CD4-positive, alpha-beta T cell treated with Interleukin-17A for 4 hours (primary cell): ENCODE measurements at places on chromosomes 5 and 9.

DNA sequence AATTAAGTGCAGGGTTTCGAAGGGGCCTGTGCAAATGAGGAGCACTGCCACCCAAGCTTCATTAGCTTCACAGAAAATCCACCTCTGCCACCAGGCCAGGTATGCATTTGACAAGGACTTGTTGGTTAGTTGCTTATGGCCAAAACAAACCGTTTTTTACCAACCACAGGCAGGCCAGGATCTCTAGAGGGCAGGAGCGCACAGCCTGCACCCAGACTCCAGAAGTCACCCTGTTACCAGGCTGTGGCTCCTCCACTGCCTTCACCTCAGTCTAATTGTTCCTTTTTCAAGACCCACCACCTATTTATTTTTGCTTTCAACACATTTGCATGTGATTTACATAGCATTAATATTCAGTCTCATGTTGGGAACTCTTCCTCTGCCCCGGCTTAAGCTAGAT is 78.3 kb upstream of the HSPA9 start:
- no peak for DNase-seq

DNA sequence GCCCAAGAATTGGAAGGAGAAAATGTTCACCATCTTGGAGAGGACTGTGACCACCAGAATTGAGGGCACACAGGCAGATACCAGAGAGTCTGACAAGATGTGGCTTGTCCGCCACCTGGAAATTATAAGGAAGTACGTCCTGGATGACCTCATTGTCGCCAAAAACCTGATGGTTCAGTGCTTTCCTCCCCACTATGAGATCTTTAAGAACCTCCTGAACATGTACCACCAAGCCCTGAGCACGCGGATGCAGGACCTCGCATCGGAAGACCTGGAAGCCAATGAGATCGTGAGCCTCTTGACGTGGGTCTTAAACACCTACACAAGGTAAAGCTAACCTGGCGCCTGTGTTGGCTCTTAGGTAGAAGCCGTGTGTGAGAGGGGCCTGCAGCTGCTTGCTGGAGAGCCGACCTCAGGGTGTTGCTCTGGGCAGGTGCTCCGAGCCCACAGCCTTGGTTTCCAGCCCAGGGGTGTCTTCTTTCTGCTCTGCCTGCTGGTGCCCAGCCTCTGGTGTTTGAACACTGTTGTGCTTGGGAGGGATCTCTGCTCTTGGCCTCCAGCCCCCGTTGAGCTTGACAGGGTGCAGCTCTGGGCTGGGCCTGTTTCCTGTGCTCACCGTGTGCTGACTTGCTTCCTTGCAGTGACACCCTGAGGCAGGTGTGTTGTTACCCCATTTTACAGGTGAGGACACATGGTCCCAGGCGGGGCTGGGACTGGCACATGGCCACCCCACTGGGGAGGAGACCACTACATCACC is 10.9 kb downstream of the EXOC3 start:
- no peak for DNase-seq

DNA sequence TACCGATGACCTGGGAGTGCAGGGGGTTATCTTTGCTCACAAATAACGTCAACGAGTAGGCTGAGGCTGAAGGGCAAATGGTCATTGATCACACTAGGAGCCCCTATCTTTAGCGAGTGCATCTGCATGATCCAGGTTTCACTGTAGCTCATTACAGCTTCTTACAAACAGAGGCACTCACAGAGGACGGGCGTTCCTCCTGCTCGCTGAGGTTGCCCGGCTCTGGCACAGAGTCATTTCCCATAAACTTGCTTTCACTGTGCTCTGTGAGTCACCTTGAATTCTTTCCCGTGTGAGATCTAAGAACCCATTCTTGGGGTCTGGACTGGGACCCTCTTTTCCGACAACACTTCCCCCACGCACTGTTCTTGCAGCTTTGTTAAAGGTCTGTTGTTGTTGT is 1.9 kb upstream of the PAEP start:
- DNase-seq: no peak

DNA sequence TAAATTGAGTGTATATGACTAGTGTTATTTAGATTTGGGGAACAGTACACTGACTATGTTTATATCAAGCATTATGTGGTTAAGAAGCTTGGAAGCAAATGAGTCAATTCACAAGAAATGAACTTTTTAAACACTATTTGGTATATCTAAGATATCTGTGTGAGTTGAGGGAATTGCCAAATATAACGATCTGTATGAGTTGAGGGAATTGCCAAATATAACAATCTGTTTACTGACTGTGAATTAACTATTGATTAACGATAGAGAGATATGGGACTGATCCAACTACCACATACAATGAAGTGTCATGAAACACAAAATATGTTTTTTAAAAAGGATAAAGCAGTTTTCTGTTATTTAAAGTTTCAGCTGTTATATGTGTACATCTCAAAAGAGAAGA is 301.4 kb downstream of the TENT4A start:
- no peak for DNase-seq

GRCh38 chr9:27388150-27388549 is 91.2 kb upstream of the EQTN start:
- DNase-seq: no peak

GRCh38 chr5:72167804-72168203 is 60.5 kb downstream of the MAP1B start:
- DNase-seq: no peak

GRCh38 chr9:91730806-91731205 is 219.2 kb downstream of the ROR2 start:
- no peak for DNase-seq

- DNase-seq: peak; percentile 77
Measured at GRCh38 chr9:133677126-133678010, 41.2 kb downstream of the DBH start.

DNA sequence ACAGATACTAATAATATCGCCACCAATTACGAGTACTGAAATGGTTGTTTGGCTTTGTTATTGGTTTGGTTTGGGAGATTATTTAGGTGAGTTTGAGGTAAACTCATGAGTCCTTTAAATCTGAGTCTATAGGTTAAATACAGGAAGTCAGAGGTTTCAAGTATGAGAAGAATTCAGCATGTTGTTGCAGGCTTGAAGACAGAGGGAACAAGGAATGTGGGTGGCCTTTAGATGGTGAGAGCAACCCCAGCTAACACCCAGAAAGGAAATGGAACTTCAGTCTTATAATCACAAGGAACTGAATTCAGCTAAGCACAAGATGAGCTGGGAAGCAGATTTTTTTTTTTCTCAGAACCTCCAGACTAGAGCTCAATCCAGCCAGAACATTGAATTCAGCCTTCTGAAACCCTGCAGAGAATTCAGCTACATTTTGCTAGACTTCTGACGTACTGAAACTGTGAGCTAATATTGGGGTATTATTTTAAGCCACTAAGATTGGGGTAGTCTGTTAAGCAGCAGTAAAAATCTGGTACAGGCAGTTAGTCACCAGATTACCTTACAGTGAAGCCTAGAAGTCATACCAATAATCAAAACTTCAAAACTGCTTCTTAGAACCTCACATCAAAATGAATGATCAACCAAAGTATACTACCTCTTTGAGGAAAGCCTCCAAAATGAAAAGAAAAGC is 216.0 kb upstream of the PUM3 start:
- DNase-seq: no peak

DNA sequence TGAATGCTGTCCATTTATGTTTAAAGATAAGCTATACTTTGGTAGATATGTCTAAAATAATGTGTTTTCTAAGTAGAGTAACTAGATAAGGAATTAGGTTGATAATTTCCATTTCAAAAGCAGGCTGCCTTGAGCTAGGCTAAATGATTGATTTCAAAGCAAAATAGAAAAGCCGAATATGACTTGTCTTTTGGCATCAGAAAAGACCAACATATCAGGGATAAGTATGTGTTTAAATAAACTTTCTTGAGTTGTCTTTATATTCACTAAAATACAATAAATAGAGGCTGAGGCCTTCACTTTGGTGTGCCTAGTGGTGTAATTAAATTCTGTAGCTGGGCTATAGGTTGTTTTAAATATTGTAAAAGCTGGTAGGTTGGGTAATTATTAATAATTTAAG is 569.0 kb downstream of the TAF11L14 start:
- DNase-seq: no peak

- no peak for DNase-seq
Measured at GRCh38 chr5:156094001-156094400, 233.0 kb upstream of the SGCD start.

- DNase-seq: no peak
Measured at GRCh38 chr5:172906436-172906835, 52.8 kb upstream of the RPL26L1 start.

- DNase-seq: no peak
Measured at GRCh38 chr9:5845157-5845531, 12.2 kb upstream of the ERMP1 start.

DNA sequence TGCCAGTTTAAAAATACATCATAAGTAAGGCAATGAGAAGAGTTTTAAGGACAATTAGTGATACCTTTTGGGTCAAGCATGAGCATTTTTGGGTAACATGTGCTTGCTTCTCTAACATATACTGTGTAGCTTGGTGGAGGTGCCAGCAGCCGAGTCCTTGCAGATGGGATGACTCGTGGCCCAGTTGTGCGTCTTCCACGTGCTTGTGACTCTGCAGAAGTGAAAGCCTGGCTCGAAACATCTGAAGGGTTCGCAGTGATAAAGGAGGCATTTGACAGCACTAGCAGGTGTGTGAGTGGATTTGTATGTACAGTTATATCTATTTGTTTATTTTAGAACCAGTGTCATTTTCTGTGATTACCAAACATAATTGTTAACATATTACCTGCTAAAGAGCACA is 18.2 kb downstream of the HMGCR start:
- DNase-seq: no peak

DNA sequence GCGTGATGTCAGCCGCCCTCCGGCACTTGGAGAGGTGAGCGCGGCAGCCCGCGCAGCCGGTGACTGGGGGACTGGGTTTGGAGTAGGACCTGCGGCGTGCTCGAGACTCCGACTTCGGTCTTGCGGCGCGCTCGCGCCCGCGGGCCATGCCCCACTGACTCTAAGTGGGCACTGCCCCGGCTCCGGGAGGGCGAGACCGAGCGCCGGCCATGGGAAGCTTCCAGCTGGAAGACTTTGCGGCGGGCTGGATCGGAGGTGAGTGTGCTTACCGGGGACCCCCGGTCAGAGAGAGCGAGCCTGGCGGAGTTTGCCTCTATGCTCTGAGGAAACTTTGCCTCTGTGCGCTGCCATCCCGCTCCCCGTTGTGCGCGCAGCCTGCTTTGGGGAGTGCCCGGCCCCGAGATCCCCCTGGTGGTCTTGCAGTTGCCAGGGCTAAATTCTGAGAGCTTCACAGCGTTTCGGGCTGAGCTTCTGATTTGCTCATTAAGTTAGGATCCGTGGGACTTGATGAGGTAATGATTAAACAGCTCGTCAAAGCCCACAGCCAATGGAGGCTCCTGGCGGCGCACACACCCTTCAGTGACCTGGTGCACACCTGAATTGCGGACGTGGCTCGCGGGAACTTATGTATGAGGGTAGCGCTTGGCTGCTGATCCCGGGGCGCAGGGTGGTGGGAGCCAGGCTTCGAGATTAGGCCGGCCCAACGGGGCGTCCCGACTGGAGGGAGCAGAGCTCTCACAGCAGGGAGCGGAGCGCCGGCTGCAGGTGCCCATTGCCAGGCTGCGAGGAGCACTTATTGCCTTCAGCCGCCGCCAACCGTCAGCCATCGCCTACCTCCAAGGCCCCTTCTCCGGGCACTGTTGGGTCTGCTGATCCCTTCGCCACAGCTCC is at the start of gene SLC25A48:
Gene SLC25A48, plus strand, starts transcription at position 25 of the 891 bp plus-strand sequence. Its CDS starts 185 bp downstream, at position 210.
- no peak for DNase-seq

GRCh38 chr5:51829230-51829629 is 446.0 kb downstream of the ISL1 start:
- DNase-seq: no peak

- no peak for DNase-seq
Measured at GRCh38 chr5:32450952-32451351, 6.4 kb upstream of the ZFR start.

DNA sequence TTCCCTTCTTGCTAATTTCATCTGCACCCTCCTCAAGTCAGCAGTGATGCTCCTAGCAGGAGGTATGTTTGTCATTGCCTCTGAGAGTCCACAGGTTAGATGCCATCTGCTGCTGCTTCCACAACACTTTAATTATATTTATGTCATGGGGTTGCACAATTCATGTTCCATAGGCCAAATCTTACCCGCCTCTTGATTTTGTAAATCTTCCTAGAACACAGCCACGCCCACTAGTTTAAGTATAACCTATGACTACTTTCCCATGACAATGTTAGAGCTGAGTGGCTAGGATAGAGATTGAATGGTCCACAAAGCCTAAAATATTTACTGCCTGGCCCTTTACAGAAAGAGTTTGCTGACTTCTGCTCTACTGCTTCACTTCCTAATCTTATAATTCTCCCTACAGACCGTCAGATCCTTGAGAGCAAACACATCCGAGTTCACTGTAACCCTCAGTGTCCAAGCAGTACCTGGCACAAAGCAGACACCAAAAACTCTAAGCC is 21.1 kb downstream of the LIFR start:
- DNase-seq: no peak

GRCh38 chr5:115840873-115841272 is 492 bp downstream of the ATG12 start:
- DNase-seq: no peak

- DNase-seq: no peak
Measured at GRCh38 chr9:133102190-133103021, 18.6 kb downstream of the RALGDS start.

DNA sequence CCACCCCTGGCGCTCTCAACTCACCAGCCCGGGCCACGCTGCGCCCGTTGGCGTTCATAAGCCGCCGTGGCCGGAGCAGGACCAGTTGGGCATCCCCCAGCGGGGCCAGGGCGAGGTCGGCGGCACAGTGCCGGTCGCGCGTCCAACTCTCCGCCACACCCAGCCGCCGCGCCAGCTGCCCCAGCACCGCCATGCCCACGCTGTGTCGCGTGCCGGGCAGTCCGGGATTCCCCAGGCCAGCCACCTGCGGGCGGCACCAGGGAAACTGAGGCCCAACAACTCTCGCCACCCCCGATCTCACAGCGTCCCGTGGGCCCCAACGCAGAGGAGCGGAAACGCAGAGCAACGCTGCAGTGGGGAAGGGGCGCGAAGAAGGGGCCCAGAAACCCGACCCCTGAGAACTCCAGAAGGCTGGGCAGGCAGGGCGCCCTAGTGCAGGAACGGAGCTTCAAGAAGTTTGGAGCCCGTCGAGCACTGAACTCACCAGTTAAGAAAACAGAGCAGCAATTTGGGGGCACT is 453 bp downstream of the PTRH1 start:
- no peak for DNase-seq

GRCh38 chr5:100788417-100788816 is 114.7 kb downstream of the ST8SIA4 start:
- no peak for DNase-seq

- DNase-seq: no peak
Measured at GRCh38 chr9:87909310-87910041, 8.3 kb upstream of the SPATA31C1 start.

GRCh38 chr5:134944630-134945029 is 23.1 kb upstream of the CATSPER3 start:
- DNase-seq: no peak
